Left renal cortex interstitium (tissue), 4 donors: ENCODE measurements at places on chromosomes 12 and 14.

DNA sequence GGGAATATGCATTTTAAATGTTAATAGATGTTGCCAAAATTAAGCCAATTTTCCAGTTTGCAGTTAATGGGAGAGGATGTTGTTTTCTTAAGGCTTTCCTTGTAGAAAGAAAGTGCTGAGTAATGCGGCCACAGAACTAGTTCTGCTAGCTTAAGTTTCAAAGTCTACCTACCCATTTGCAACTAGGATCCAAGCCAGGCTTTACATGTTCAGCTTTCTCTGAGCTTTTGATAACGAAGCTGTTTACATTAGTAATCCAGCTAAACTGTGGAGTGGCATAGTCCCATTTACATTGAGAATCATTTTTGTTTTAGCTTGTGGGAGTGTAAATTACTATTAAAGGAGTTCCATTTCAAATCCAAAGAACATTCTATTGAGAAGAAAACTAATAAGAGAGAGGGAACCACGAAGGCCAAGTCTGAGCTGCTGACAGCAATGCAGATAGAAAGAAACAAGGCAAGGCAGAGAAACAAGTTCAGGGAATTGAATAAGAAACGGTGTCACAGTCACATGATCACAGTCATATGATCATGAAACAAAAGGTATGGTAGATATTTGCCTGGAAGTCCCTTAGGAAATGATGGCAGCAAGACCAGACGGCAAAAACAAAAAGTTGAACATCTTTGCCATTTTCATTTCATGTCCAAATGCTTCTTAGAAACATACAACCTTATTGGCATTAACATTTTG lies 274.9 kb downstream of the PAWR start:
- no peak for DNase-seq

- DNase-seq: no peak
These were observed 32.8 kb downstream of the YEATS4 start for GRCh38 chr12:69392179-69392928.

DNA sequence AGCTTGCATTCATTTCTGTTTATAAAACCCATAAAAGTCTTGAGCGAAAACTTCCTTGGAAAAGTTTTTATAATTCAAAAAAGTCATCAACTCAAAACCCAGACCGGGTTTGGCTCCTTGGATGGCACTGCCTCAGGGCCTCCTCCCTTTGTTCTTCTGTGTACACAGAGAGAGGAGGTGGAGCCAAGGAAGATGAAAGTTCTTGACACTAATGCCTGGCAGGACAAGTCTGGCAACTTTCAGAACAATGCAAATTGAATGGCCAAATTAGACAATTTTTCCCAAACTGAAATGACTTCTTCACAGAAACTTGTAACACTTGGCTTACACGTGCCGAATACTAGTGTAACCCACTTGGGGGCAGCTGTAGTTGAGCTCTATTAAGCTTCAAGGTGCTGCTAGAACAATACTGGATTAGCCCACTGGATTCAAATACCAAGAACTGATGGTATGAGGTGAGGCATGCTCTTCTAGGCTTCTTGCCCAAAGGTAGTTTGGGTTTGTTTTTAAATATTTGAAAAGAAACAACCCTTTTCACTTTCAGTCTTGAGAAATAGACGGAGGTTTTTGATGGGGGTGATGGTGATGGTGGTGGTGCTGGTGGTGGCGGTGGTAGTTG lies 86.6 kb upstream of the FRMD6 start:
- no peak for DNase-seq

DNA sequence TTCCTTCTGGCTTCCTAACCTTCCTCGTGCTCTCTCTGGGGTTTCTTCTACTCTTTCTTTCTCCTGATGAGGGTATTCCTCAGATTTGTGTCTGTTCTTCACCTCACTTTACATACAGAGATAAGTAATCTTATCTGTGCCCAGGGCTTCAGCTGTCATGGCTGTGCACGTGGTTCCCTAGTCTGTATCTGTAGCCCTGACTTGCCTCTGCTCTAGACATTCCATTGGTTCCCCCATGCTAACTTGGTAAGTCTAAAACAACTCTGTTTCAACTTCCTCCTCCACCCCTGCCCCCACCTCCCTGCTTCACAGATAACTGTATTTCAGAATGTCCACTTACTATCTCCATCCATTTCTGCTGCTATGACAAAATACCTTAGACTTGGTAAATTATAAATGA lies 10.8 kb downstream of the DIP2B start:
- DNase-seq: no peak

- DNase-seq: no peak
These were observed 14.7 kb downstream of the RTL1 start for GRCh38 chr14:100888789-100889315.

DNA sequence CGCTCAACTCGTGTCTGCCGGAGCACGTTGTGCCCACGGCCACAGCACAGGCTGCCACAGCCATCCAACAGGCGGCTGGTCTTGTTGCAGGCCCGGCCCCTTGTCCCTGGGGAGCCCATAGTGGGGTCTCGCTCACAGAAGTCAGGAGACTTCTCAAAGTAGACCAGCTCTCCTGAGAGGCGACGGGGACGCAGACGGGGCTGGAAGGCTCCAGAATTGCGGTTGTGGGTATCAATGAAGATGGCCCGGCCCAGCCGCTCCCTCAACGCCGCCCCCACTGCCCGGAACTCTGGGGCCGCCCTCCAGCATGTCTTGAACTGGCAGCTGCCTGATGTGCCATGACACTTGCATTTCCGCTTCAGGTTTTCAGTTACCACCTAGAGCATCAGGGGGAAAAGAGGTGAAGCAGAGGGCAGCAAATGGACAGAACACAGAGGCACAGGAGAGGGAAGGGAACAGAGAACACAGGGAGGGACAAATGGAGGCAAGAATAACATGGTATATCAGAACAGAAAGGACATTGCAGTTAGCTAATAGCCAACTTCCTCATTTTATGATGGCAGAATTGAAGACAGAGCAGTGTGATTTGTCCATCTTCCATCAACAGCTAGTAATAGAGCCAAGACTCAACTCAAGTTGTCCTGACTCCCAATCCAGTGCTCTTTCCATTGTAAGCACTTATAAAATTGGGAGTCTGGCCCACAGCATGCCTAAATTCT lies 5.2 kb downstream of the WNT10B start:
- DNase-seq: no peak

DNA sequence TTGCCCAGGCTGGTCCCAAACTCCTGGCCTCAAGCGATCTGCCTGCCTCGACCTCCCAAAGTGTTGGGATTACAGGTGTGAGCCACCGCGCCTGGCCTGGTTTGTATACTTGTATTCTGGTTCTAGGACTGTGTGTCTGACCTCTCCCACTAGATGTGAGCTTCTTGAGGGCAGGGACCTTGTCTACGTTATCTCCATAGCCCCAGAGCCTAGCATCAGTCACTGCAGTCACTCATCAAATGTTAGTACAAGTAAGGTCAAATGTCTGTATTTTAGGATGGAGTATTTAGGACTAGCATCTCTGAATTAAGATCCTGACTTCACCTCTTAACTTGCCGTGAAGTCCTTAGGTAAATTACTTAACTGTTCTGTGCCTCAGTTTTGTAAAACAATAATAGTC lies 2.9 kb downstream of the RILPL2 start:
- no peak for DNase-seq

DNA sequence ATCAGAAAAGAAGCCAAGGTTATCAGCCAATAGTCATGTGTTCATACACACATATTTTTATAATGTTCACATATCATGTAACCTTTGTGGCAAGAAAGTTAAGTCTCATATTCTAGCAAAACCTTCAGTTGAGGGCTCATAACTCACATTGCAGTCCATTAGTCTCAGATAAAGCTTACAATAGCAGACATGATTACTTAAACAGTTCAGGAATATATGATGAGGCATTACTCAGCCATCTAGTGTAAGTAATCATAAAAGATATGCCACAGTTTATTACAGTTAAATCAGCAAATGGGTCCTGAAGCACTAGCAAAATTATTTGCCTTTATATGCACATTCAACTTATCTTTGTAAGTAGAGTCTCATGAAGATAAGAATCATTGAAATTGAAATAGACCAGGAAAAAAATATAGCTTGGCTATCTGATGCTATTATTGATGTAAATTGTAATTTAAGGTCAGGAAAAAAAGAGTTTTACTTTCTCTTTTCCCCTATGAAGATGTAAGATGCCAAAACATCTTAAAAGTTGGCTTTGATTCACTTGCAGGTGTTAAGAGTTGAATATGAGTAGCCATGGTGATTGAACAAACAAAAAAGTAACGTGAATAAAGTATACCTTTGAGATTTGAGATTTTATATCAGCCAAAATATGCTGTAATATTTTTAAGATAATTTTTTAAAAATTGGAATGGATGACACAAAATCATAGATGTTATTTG lies 537.0 kb downstream of the SLC6A15 start:
- no peak for DNase-seq

DNA sequence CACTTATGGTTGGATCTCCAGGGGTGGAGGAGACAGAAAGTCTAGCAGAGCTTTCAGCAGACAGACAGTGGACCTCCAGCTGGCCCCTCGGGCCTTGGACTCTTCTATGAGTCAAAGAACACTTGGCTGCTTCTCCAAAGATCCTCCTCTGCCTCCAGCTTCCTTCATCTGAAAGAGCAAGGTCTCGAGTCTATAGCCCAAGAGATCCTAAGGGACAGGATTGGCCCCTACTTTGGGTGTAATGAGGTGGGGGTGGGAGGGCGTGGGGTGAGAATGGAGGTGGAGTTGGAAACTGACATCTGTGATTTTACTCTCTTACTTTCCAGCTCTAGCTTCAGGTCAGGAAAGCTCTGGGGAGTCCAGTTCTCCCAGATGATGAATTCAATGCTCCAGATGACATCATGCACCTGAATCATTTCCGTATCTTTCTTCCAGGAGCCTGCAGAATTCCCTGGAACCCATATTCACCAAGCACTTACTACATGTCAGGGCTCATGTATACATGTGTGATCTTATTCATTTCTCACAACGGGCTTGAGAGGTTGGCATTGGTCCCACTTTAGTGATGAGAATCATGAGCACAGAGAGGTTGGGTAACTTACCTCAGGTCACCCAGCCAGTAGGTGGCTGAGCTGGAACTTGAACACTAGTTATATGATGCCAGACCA lies 10.2 kb upstream of the PGF start:
- DNase-seq: no peak

GRCh38 chr12:24297516-24297915 lies 348.0 kb upstream of the SOX5 start:
- DNase-seq: no peak

DNA sequence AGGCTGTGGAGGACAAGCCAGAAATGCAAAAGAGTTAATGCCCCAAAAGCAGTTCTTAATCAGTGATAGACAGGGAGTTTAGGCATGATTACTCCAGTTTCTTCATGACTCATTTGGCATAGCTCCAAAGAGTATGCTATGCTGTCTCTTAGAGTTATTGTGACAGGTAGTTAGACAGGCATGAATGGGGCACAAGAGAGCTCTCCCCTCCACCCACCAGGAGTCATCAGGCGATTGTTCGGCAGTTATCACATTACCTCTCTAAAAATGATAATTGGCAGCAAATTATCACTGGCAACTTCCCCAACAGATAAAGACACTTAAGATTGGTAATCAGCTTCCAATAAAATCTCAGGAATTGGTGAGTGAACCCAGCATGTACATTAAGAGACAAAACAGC lies 320.1 kb downstream of the DAD1 start:
- DNase-seq: no peak

GRCh38 chr12:24705741-24706358 lies 243.1 kb downstream of the BCAT1 start:
- DNase-seq: no peak

DNA sequence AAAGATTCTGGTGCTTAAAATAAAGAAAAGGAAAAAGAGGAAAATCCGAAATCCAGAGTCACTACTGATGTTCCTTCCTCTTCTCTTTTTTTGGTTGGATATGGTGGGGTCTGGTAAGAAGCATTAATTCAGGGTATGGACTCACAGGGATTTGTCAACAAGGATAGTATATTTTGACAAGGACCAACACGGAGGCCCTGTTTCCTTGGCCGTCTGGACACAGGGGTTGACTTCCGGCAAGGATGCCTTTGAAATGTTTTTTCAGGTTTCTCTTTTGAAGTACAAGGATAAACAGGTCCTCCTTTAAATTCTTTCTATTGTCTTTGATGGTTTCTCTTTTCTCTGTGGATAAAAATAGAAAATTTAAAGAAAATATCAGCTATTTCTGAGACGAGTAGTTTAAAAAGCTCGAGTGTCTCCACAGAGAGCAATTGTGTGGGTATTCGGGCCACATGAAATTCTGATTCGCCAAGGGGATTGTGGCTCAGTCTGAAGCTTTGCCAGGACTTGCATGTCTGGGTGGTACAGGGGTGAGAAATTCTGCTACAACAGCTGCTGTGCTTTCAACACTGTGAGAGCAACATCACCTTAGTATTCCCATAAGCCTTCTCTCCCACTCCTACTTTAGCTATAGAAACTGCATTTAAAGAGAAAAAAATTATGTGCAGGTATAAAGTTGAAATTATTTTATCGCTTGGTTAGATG lies 88.5 kb upstream of the CSRP2 start:
- DNase-seq: no peak

GRCh38 chr12:60832290-60832689 lies 1236.5 kb downstream of the SLC16A7 start:
- DNase-seq: no peak

DNA sequence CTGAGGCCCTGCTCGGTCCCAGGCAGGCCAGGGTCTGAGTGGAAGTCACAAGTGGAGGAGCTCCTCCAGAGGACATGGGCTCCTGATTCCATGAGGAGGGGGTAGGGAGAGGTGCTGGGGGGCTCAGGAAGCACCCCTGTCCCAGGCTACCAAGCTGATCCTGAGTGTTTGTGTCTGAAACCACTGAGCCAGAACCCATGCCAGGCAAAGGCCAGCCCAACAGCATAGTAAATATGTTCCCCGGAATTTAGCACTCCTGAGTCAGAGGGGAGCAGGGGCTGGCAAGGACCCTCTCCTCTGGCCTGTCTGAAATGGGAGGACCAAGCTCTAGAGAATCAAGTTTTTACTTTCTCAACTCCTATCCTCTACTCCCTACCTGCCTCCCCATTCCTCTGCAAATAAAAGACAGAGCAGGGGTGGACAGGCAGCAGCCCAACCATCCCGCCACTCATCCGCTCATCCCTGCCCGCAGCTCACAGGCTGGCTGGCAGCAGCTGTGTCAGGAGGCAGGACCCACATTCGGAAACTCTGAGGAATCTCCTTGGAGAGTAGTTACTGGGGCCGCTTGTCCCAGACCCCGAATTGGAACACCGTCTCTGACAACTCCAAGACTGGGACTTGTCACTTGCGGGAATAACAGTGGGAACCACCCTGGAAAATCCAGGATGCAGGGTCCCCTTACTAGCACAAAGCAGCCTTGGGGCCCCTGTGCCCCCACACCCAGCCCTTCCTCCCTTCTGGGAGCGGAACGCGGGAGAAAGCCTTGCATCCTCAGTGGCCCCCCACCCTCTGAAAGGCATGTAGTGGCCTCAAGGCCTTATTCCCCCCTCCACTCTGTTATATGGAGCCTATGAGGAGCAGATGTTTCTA lies 102.5 kb downstream of the ZFP36L1 start:
- no peak for DNase-seq

- DNase-seq: no peak
These were observed 53.9 kb upstream of the ATP2A2 start for GRCh38 chr12:110227138-110227537.

GRCh38 chr12:72098622-72099021 lies 160.0 kb downstream of the TPH2 start:
- DNase-seq: no peak

GRCh38 chr12:29559198-29559597 lies 61.7 kb upstream of the OVCH1 start:
- no peak for DNase-seq
